ENCODE measurements at places on chromosomes 4 and X.

DNA sequence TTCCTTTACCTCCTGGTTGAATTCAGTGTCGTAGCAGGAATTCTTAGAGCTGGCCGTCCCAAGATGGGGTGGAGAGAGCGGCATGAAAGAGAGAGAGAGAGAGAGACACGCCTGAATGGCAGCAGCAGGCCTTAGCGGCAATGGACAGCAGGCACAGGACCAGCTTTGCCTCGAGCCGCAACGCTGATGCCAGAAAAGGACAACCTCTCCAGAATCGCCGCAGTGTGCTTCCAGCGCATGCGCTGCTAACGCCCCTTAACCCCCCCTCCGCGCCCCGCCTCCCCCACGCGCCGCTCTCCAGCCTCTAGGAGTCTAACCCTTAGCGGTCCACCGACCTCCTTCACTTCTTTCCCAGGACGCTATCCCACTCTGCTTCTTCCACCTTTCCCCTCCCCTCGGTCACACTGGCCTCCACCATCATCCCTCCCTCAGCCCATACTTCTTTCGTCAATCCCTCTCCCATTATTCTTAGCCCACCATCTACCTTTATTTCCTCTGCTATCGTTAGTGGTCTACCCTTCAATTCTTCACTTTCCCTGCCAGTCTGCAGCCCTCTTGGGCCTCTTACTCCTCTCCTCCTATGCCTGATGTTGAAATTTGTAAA, 10.5 kb upstream of the ZCCHC13 start:
- peak; percentile 87 for DNase-seq

- no peak for DNase-seq
These were observed 1.2 kb downstream of the DRP2 start for GRCh38 chrX:101220662-101221260.

DNA sequence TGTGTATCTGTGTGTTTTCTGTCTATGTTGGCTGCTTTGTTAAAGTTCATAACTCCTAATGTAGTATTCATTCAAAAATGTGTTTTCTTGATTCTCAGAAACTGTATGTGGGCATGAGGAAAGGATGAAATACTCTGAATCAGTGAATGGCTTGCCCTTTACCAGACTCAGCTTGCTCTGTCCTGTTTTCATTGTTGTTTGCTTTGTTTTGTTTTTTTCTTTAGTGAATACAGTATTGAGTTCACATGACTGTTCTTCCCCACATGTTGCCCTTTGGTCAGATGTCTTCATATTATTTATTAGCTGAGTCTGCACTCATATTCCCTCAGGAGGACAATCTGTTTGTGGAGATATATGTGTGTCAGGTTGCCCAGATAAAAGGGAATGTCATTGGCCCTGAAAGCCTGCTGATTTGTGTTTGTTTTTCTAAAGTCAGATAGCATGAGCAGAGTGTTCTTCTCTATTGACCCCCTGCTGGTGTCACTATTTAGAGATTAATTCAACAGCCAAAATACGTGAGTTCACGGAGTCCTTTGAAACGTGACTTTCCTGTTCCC, 1184.4 kb downstream of the RPA4 start:
- no peak for DNase-seq

GRCh38 chr4:94623126-94623911, 134.4 kb upstream of the BMPR1B start:
- DNase-seq = no peak

DNA sequence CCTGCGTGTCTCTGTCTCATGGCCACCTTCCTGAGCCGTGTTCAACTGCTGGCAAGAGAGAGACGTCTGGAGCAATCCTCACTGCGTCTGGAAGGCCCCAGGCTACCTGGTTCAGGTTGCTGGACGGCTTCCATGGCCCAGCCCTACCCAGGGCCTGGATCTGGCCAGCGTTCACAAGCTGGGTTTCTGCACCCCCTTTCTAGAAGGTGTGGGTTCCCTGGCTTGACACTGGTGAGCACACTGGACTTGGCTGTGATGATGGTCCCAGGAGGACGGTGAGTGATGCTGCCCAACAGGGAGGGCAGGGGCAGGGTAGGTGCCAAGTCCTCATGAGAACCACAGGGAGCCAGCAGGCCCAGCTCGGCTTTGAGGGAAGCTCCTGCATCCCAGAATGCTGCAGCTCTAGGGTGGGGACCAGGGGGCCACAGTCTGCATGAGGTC, 63.4 kb downstream of the HTRA3 start:
- peak; percentile 42 for DNase-seq

DNA sequence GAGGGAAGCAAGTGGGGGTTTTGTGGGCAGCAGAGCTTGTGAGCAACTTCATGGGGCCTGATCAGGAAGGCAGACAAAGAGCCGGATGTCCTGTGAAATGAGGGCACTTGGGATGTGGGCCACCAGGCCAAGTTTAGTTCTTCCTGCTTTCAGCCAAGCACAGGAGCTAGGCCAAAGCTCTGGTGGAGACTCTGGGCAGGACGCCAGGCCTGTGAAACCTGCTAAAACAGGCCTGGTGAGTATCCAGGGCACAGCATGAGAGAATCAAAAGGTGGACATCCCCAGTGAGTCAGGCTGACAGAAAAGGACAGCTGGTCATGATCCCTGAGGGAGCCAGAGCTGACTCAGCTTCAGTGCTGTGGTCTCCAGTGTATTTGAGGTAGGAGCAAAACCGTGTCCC, 95.7 kb downstream of the NPNT start:
- no peak for DNase-seq

DNA sequence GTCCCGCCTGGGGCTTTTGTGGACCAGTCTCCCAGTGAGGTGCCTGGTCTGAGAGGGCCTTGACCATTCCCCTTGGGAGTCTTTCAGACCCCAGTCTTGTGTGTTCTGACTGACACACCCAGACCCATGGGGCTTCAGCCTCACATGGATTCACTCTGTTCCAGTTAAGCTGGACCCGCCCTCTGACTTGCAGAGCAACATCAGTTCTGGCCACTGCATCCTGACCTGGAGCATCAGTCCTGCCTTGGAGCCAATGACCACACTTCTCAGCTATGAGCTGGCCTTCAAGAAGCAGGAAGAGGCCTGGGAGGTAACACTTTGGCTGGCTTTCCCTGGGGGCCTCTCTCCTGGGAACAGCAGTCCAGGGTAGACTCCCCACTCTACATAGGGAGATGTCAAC, 6.8 kb downstream of the IL9R start:
- no peak for DNase-seq

DNA sequence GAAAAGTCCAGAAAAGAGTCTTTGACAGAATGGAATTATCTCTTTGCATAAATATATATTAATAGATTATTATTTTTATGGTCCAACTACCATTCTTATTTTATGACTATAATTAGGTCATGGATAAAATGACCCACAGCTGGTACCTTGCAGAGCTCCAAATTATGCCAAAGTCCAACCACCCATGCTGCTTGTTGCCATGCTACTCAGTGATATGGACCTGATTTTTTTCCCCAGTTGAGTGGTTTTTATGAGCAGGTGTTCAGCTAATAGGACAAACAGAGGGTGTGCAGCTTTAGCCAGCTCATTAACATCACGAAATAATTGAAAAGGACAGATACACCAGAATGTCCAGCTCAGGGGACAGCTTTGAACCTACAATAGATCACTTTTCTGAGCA, 9.7 kb downstream of the HOPX start:
- no peak for DNase-seq

DNA sequence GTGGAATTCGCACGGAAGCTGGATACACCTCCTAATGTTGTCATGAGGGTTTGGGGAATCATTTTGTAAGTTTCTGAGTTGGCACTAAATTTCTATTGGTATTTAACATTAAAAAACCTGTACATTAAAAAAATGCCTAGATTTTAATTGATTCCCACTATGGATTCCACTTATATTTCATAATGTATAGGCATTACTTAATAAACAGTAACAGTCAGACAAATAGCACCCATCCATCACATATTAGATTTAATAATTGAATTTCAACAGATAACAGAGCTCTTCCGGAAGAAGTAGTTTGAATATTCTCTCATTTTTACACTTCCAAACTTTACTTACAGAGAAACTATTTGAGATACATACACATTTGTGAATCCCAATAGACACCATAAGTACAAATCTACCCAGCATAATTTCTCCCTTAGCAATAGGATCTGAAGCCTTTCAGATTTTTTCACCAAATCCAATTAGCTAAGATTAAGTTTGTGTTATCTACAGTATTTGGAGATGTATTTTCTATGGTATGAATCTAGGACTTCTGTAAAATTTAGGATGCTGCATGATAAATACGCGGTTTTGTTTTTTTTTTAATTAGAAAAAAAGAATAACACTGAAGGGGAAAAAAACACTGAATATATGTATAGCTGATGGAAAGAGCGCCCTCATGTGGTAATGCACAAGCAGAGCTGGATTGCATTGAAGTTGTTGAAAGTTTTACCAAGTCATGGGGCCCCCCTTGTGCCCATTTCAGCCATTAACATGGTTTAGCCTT, 12.2 kb upstream of the ODAM start:
- DNase-seq = no peak

DNA sequence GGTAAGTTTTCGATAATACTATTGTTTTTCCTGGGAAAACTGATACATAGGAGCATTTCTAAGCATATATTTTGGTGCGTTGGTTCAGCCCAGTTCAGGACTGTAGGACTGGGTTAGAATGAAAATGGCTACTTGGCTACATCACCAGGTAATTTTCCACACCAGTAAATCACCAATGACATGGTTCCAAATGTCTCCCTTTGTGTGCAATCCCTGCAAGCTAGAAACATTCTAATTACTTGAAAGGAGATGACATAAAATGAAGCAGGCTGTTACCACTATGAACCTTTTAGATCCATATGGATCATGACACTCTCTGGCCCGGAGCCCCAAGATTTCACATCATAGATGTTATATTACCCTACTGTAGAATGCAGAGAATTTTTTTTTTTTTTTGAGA, 577.4 kb upstream of the FTHL17 start:
- no peak for DNase-seq

DNA sequence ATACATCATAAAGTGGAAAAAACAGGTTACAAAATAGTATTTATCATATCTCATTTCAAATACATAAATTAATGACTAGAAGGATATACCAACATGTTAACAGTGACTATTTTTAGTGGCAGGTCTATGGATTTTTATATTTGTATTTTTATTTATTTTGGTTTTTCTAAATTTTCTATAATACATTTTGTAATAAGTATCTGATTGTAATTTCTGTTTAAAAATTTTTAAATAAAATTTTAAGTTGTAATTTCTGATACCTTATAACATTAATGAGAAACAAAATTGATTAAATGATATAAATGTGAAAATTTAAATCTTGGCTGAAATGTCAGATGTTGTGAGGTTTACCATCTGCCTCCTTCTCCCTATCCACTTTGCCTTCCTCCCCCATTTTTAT, 2.5 kb downstream of the NONO start:
- DNase-seq = no peak

GRCh38 chr4:67273666-67274065, 271.6 kb downstream of the CENPC start:
- no peak for DNase-seq

- DNase-seq = no peak
These were observed 8.0 kb upstream of the GATB start for GRCh38 chr4:151768835-151769234.
